ENCODE measurements at places on chromosomes 3 and 15.

GRCh38 chr3:108239082-108239481 is 16.9 kb upstream of the IFT57 start:
- no peak for DNase-seq

DNA sequence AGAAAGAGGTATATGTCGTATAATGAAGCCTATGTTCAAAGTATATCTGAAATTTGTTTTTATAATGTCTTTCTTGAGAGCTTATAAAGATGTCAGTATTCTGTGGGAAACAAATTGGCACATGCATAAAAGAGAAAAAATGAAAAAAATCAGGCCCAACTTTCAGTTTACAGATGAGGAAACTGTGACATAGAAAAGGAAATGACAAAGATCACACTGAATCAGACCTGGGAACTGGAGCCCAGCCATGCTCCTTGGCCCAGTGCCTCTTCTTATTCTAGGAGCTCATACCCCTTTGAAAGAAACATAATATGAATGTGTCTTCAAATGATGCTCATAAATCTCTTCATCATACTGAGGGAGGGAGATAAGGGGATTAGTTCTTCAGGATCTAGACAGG is 48.4 kb downstream of the TMEM44 start:
- no peak for DNase-seq

DNA sequence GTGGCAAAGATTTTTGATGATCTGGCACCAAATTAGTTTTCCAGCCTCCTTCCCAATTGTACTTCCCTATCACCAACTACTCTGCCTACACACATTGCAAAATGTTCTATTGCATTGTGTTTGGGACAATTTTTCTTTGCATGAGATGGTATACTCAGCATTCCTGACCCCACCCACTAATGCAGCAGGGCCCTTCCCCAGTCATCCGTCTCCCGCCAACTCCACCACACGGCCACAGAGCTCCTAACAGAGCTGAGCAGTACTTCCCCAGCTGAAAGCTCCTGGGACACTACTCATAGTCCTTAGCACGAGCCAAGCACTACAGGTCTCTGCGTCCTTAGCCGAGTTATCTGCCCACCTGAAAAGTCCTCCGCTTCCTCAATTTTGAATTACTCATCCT is 34.2 kb downstream of the TXNRD3 start:
- no peak for DNase-seq

DNA sequence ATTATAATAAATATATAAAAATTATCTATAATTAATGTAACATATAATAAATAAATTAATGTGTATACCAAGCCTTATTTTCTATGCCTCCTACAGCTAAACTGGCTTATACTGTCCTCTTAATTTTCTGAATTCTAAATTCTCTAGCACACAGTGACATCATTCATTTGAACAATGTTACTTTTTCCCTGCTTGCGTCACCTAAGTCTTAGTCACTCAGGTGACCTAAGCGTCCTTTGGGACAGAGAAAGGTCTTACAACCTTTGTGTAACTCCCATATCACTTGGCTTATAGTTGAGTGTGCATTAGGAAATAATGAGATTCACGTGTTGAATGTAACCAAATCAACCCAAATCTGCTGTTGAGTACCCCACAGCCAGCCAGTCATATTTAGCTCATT is 48.5 kb upstream of the KCNMB2 start:
- DNase-seq, result no peak

DNA sequence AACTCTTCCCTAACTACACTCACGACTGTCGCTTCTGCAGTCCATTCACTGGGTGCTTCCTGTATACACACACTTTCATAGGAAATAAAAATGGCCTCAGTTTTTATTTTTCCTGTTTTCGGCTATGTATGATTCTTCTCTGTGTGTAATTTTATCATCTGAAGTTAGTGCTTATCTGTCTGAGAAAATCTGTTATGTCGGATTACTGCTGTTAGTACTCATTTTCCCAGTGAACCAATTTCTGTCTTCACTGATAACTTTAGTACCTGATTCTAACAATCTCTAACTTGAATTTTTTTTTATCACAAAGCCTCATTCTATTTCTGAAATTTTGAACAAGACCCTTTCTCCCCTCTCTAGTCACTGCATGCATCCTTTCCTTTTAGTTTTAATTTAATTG is 20.9 kb downstream of the RAB5A start:
- DNase-seq, result no peak

DNA sequence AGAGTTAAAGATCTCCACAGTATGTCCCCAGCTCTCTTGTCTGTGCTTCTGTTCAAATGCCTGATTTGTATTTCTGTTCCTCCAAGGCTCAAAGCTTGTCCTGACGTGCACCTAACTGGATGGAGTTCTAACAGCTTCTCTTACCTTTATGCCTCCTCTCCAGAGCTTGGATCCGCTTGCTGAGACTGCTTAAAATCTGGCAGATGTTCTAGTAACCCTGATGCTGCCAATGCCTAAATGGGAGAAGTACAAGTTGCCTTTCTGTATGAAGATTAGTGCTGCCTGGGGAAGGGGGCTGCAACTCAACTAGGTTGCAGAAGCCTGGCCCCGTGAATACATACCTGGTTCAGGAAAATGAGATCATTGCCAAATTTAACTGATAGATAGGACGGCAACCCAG is 354.5 kb upstream of the KCNMB2 start:
- no peak for DNase-seq

- no peak for DNase-seq
These were observed 2.1 kb upstream of the CPB1 start for GRCh38 chr3:148825476-148825875.

- no peak for DNase-seq
These were observed 968.1 kb downstream of the ROBO1 start for GRCh38 chr3:78799681-78800080.

GRCh38 chr3:43758592-43759225 is 68.0 kb downstream of the ABHD5 start:
- DNase-seq, result no peak

- DNase-seq, result no peak
These were observed 163.2 kb upstream of the P2RY1 start for GRCh38 chr3:152671446-152672319.

DNA sequence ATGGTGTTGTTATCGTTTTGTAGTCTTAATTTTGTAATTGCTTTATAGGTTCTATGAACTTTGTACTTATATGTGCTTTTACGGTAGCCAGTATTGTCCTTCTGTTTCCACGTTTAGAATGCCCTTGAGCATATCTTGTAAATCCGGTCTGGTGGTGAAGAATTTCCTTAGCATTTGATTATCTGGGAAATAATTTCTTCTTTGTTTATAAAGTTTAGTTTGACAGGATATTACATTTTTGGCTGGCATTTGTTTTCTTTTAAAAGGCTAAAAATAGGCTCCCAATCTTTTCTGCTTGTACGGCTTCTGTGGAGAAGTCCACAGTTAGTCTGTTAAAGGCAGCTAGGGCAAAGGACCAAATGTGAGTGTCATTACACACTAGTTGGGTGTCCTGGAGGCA is 36.7 kb downstream of the SPESP1 start:
- no peak for DNase-seq

- DNase-seq, result peak; percentile 47
These were observed 781 bp upstream of the CYP1A1 start for GRCh38 chr15:74725845-74726773.

DNA sequence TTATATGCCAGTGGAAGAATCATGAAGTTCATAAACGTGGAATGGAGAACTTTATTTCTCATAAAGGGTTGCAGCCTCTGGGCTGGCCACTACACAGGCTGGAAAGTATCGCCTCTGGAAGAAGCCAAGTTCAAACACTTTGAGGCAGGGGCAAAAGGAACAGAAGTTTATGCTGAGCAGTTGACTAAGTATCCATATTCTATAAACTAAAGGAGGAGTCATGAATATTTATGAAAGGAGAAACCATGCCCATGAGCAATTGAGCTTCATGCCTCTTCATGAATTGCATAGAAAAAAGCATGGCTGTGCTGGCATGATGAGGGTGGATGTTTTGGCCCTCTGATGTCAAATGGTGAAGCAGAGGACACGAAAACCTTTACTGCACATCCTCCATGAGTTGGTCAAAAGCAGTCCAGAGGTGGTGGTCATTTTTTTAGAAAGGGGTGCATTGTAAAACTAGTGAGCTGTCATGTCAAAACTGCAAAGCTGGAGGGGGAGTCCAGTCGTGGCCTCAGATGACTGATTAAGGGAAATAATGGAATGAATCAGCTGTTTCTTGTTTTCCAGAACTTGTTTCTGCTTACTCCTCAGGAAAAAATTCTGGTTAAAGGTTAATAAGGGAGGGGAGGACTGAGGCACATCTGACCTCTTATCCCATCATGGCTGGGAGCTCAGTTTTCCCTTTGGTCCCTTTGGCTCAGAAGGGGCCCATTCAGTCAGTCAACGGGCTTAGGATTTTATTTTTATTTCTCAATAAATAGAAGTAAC is 276.7 kb downstream of the CHL1 start:
- no peak for DNase-seq

- no peak for DNase-seq
These were observed 63.4 kb downstream of the SNRK start for GRCh38 chr3:43349716-43350115.

DNA sequence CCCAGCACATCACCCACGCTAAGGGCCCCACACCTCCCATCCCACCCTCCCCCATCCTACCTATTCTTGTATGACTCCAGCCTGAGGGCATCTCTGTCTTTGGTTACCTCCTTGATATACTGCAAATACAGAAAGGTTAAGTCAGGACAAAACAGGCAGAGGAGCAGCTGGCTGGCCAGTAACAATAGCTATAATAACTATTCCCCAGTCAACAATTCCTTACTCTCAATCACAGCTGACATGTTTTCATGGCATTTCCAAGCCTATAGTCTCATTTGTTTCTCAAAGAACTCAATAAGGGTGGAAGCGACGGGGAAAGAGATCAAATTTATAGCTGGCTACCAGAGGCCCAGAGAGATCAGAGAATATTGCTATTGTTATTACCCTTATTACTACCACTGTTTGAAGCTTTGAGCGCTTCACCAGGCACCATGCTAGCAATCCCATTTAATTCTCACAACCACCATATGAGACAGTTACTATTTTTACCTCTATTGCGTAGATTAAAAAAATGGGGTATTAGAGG is 93.0 kb upstream of the C2CD4B start:
- DNase-seq, result no peak

- DNase-seq, result no peak
These were observed 252.1 kb upstream of the TMCO5A start for GRCh38 chr15:37682304-37682703.

DNA sequence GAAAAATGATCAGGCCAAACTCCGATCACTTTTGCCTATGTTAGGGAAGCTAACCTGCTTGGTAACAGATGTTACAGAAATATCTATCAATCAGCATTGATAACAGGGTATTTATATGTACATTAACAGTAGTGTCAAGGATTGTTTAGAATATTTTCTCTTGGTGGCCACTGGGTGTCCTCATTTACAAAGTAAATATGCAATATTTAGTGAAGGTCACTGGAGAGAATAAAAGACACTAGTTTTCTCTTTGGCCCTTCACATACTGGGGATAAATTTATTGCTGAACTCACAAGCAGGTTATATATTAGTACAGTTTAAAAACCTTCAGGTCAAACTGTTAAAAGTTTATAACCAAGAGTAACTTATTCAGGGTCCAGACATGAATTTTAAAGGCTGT is 69.0 kb downstream of the TIGIT start:
- no peak for DNase-seq

DNA sequence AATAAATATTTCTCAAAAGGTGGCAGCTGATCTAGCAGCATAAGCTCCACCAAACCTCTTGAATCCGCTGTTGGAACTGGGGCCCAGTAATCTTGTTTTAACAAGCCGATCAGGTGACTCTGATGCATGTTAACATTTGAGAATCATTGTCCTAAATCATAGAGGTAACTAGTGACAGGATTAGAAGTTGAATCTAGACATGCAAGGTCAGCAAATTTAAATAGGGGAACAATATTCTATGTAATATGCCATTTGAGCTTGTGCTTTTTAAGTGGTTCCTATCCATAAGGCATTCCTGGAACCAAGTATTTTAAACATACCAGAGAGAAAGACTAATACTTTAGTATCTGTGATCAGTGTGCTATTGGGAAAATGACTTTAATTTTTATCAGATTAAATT is 412.8 kb downstream of the PYDC2 start:
- no peak for DNase-seq

GRCh38 chr3:127457094-127457475 is 133.4 kb downstream of the TPRA1 start:
- no peak for DNase-seq

GRCh38 chr15:67833710-67834511 is 5.9 kb downstream of the RNU6-1 start:
- DNase-seq, result no peak

DNA sequence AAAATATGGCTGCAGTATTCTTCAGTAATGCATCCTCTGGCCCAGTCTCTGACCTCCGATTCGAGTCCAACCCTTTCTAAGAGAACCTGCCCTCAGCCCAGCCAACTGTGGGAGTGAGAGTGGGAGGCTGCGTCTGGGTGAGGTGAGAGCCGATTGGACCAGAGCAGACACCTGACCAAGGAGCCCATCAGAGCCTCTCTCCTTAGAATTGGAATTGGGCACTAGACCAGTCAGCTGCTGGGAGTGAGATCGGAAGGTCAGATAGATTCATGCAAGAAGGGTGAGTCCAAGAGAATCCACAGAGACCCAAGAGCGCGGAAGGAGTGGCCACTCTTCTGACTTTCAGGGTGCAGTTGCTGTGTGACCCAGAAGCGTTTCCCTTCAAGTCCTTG is 10.2 kb downstream of the RASL12 start:
- DNase-seq, result no peak

DNA sequence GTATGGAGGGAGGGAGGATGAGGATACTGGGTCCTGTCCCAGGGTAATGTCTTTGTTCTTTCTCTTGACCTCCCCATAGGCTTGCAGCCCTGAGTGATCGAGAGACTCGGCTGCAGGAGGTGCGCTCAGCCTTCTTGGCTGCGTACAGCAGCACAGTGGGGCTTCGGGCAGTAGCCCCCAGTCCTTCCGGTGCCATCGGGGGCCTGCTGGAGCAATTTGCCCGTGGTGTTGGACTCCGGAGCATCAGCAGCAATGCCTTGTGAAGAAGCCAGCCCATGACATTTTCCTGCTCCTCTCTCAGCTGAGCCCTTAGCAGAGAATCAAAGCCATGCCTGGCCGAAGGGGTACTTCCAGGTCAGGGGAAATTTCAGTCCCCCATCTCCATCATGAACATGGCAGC is 1.9 kb upstream of the CPNE9 start:
- DNase-seq, result no peak

- DNase-seq, result no peak
These were observed 85.1 kb downstream of the MTHFS start for GRCh38 chr15:79811406-79812405.

DNA sequence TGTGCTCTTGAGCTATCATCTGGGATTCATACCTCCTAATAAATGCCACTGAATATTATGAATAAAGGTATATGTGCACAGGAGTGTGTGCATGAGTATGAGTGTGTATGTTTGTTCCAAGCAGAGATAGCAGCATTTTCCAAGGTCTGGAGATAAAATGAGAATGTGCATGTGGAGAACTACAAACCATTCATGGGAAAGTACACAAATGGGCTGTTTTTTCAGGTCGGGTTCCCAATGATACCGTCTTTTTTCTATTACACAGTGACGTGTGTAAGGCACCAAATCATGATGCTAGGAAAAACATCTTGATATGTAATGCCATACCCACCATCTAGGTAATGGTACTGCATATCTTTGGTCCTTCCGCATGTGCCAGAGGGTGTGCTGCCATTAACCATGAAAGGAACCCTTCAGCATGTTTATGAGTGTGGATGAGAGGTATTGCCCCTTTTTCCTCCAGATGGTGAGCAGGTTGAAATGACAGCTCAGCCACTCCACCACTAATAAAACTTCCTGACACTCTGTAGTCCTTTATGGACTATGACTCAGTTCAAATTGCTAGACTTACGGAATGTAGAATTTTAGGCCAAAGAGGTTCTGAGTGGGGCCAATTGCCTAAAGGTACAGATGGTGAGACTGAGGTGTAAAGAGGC is 36.4 kb upstream of the COPB2 start:
- DNase-seq, result no peak
